ENCODE measurements at places on chromosomes 1 and 21.

DNA sequence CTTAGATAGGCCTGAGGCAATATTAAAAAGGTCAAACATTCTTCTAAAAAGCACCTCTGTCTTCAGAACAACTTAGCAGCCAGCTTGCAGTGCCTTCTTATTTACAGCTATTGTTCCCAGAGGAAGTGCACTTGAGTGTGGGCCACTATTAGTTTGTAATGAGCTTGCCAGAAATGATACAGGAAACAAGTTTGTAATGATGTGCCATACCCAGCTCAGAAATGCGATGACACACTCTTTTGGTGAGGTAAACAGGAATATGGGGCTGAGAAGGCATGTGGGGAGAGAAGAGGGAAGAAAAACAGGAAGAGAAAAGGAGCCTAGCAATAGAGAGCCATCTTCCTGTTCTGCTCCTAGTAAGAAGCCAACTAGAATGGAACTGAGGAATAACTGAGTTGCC, 295.4 kb downstream of the AGBL4 start:
- DNase-seq = no peak

DNA sequence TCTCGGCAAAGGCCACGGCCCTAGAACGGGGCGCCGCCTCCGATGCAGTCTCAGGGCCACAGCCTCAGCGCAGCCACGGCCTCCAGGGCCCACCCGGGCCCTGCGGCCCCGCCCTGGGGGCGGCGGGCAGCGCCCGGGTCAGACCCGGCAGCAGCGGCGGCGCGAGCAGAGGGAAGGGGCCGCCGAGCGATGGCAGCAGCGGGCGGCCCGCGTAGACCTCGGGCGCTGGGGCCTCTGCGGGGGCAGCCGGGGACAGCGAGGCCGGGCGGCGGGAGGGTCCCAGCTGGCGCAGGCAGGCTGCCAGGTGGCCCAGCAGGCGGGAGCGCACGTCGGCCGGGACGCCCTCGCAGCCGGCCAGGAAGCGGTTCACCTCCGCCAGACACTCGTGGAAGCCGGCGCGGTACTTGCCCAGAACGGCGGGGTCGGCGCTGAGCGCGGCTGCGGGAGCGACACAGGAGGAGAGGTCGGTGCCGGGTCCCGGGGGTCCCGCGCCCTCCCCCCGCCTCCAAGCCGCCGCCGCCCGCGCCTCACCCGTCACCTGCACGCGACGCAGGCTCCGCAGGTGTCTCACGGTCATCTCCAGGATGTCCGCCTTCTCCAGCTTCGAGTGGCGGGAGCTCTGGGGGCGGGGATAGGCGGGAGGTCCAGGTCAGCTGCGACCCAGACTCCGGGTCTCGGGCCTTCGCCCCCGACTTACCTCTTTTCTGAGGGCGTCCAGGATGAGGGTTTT, 737 bp downstream of the HES4 start:
- DNase-seq = no peak

GRCh38 chr1:203682473-203683383, 56.1 kb downstream of the ATP2B4 start:
- DNase-seq = no peak

GRCh38 chr1:242605521-242605920, 81.0 kb upstream of the PLD5 start:
- no peak for DNase-seq

DNA sequence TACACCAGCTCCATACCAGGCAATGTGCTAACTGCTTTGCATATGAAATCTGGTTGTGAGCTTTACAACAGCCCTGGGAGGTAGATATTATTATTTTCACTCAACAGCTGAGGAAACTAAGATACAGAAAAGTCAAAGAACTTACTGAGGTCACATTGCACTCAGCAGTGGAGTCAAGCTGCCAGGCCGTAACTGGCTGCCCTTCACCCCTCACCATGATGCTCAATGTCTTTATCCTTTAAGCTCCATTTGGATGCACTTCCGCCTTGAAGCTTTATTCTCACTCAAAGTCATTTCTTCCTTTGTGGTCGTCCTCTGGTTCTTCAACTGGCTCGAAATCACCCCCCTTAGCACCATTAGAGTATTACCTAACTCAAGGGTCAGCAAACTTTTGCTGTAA, 81.7 kb upstream of the RALGPS2 start:
- DNase-seq = no peak

GRCh38 chr1:164760569-164760968, 201.6 kb downstream of the PBX1 start:
- no peak for DNase-seq

GRCh38 chr1:38559446-38560165, 300.0 kb downstream of the RRAGC start:
- peak; percentile 58 for DNase-seq

DNA sequence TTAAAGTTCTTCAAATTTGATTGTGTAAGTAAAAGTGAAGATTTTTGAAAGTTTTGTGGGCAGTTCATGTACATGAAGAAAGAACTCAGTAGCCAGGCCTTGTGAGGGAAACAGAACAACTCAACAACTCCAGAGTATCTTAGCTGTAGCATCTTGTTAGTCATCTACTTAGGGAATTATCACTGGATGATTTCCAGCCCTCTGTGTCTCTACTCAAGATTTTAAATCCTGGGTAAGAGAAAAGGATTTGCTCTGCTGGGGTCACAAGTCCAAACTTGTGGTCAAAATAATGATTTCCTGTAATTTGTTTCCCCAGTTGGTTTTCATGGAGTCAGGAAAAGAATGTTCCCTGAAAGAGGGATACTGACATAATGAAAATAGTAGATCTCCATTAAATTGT, 8.2 kb downstream of the OR10T2 start:
- no peak for DNase-seq

GRCh38 chr1:227318853-227319607, 738 bp upstream of the CDC42BPA start:
- peak; percentile 63 for DNase-seq

- DNase-seq = no peak
These were observed 72.4 kb downstream of the AJAP1 start for GRCh38 chr1:4726620-4727341.

DNA sequence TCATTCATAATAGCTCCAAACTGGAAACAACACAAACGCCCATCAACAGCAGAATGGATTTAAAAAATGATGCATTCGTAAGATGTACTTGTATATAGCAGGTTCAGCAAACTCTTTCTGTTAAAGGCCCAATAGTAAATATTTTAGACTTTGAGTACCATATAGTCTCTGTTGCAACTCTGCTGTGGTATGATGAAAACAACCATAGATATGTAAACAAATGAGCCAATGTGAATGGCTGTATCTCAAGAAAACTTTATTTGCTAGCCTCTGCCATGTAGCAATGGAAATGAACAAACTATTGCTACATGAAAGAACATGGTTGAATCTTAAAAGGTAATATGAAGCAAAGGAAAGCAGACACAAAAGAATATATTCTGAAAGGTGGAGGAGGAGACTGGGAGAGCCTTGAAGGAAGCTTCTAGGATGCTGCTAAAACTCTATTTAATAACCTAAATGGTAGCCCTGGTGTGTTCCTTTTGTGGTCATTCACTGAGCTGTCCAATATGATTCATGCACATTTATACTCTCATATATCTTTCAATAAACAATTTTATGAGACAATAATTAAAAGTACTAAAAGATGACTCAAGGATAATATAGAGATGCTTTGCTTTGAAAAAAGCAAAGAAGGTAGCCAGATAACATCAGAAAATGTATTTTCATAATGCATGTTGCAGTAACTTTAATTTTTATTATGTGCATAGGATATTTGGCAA, 29.1 kb upstream of the FMO3 start:
- DNase-seq = no peak

DNA sequence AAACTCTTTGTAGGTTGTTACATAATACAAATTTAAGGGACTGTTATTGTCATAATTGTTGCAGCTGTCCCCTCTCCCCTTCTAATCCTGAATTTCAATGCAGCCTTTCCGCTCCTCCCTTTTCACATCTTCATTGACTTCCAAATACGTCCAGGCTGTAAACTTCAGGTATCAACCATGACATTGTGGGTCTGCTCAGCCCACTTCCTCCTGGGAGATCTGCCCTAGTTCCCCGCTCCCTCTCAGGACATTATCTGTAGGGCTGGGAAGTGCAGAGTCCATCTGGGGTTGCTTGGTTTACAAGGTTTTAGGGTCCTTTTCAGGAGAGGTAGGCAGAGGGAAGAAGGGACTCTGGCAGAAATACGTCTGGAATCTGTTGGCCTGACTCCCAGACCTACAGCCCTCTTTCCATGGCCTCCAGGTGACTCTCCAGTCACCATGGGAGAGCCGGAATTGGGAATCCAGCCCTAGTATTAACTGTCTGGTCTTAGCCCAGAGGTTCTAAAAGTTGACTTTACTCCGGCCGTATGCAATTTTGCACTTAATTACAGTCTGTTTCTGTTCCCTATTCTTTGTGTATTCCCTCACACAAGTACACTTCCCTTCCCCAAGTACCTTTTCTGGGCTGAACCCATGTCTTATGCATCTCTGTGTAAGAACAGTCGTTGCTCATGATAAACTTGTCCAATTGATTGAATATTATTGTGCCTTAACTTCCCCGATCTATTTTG, 4.7 kb upstream of the DENND2D start:
- no peak for DNase-seq

- no peak for DNase-seq
These were observed 41.0 kb downstream of the RUNX3 start for GRCh38 chr1:24888971-24889676.

DNA sequence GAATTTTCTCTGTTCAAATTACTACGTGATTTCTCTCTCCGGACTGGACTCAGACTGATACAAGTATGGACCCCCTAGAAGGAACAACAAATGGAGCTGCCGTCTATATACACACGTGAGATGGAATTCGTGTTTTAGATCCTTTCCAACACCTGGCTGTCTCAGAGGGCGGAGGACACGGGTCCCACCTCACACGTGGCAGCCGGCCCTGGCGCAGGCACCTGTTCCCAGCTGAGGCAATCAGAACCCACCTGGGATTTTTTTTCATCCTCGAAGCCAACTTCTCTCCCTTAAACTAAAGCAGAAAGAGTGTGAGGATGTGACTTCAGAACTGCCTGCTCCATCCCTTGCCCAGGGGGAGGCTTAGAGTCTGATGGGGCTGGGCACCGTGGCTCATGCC, 34.1 kb upstream of the SCCPDH start:
- DNase-seq = no peak

DNA sequence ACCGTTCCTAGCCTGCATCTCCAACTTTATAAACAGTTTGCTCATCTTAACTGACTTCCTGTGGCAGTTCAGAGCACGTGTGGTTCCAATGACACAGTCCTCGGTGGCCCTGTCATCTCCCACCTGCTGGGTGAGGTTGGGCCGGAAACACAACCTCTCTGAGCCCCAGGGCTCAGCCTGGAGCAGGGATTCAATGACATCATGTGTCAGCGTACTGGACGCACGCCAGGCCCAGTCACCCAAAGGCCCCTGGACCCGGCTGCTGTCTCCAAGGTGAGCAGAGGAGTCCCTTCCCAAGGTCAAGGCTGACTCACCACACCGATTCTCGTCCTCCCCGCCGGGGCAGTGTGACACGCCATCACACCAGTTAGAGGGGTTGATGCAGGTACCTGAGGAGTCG, 19.9 kb downstream of the TMPRSS2 start:
- no peak for DNase-seq

DNA sequence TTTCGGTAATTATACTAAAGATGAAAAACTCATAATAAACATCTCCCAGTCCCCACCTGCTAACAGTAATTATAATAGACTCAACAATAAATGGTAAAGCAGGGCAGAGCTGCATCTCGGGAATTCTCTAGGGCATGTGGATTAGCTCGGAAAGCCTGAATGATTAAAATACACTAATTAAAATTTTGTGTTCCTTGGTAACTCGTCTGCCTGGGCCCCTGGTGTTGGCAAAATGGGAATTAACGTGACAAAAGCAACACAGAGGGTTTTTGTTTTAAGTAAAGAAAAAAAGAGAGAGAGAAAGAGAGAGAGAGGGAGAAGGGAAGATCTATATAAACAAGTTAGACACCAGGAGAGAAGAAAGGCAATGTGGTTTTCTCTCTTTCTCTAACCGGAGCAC, 62.1 kb downstream of the CASZ1 start:
- DNase-seq = no peak

DNA sequence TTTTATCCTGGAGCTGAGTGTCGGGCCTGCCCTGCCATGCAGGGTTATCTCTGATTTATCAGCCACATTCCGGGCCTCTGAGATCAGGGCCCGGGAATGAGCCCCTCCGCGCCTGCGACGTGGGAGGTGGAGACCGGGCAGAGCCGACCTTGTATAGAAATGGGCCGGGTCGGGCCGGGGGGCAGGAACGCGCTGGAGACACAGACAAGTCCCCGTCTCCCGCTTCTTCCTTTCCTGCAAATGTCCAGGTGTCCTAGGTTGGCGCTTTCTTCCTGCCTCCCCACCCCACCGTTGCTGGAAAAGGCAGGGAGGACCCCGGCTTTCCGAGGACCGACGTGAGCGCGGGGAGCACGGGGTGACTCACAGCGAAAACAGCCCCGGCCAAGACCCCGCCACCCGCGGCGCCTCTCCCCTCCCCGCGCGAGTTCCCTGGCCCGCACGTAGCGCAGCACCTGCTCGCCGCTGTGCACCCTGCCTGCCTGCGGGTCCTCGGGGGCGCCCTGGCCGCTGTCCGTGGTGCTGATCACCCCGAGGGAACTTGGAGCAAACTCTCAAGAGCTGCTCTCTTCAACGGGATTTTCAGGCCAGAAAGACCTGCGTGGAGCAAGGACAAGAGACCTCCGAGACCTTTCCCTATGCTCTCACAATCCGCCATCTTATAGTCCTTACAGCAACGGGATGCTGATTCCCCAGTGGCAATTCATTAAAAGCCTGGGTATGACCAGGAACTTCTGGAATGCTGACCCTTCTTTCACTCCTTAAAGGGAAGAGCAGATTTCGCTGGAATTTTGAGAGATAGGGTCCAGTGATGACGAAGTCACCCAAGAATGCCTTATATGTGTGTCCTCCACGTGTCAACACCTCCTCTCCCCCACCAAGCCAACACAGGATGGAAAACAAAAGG, 475 bp upstream of the NPPB start:
- no peak for DNase-seq

DNA sequence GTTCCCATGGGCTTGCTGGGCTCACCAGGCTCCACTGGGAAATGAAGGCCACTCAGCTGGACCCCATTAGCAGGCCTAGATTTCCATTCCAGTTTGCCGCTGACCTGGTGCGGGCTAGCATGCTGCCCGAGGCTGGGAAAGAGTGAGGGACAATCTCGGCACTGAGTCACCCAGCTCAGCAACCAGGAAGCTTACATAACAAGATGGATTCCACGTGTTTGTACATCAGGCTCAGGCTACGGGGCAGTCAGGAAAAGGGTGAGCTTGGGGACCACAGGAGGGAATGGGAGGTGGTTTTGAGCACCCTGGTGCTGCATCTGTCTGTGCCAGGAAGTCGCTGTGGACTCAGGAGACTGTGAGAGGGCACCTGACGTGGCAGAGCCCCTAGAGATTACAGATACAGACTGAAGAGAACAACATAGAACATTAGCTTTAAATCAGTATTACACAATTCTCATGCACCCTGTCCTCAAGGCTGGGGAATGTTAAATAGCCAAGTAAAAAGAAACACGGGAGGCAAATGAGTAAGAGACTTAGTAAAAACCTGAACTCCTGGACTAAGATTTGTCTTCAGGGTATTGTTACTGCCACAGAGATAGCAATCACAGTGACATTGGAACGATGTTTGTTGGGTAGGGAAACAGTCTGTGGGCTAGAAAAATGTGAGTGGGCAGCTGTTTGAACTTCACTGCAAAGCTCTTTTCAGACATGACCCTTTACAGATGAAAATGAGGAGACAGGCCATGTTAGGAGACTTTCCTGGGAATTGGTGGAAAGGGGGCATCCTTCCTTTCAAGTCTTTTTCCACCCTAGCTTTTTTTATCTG, 51.1 kb downstream of the GLUL start:
- DNase-seq = no peak

Measured in prostate gland (tissue), 2 donors.